ENCODE measurements at places on chromosomes 4 and X.

- no peak for DNase-seq
These were observed 101.4 kb downstream of the AWAT2 start for GRCh38 chrX:69948276-69948797.

DNA sequence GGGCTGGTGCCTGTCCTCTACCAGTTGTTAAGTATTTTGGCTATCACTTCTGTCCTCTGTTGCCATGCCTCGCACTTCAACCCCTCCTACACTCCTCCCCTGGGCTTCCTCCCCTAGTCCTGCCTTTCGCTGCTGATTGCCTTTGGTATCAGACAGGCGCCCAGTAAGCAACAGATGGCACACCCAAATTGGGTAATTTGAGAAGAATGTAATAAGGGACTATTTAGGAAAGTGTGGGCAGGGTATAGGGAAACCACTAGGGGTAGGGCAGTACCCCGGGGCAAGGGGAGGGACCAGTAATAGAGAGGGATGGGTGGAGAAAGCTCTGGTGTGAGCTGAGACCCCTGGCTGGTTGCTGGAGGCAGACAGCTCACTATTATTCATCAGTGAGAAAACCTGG lies 172.7 kb upstream of the USP9X start:
- no peak for DNase-seq

- no peak for DNase-seq
These were observed 255.3 kb downstream of the RAPGEF2 start for GRCh38 chr4:159358226-159358625.

DNA sequence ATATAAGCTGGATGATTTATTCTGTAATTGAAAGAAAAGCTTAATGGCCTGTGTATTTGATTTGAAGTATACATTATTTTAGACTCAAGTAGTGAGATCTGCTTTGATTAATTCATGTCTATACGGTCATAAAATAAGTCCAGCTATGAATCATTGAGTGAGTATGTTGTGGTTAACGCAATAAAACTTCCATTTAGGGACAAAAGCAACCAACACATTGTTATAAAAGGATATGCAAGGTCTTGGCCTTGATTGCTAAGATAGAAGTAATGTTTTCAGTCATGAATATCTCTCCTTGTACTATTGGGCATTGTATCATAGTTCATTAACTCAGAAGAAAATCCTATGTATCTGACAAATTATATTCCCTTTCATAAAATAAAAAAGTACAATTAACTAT lies 162.1 kb downstream of the EPHA5 start:
- no peak for DNase-seq

- DNase-seq, result no peak
These were observed 81.8 kb downstream of the SRPX start for GRCh38 chrX:38138900-38139299.

DNA sequence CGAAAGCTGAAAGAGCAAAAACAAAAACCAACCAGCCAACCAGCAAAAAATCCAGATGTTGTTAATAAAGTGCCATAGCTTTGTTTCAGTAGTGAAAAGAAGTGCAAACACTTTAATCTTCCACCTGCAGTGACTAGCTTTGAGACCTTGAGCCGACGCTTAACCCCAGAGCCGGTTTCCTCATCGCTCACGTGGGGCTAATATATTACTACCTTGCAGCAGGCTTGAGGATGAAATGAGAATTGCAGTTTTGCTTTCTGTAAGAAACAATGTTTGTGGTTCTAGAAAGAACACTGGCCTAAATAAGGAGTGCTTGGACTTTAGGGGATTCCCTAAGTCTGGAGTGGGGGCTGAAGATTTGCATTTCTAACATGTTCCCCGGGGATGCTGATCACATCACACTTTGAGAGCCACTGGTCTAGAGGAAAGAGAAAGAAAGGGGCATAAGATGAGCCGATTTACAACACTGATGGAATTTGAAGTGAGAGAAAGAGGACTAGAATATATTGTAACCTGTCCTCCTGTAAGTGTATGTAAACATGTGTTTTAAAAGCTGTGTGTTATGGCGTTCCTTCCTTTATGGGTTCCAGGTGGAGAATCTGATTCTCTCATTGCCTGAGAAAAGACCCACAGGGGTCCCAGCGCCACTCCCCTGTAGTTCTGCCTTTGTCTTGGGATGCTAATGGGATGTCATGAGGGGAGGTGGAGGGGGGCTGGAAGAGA lies 1.4 kb downstream of the FGF2 start:
- no peak for DNase-seq

Measured in hematopoietic multipotent progenitor cell treated with erythropoietin and hydrocortisone succinate and interleukin-3 and kit ligand, for 17 days (in vitro differentiated cells).